HFF-Myc (cell line): ENCODE measurements at places on chromosomes 5 and 9.

GRCh38 chr5:148708854-148709253 lies 54.5 kb upstream of the HTR4 start:
- DNase-seq = no peak

DNA sequence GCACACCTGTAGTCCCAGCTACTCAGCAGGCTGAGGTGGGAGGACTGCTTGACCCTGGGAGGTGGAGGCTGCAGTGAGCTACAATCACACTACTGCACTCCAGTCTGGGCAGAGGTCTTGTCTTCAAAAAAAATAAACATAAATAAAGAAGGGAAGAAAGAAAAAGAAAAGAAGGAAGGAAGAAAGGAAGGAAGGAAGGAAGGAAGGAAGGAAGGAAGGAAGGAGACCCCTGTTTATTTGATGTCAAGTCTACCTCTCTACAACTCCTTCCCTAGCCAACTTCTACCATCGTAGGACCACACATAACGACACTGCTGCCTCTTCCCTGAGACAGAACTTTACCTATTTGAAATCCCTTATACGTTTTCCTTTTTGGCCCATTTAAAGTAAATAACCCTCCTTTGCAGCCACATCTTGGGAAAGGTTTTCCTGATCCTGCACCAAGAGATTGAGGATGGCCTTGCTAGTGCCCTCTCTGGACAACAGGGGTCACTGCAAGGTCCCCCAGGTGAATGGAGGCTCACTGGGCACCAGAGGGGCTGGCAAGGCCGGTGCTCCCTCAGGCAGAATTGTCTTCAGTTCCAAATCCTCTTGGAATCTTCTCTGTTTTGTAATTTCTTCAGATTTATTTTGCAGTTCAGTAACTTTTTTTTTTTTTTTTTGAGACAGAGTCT lies 10.5 kb downstream of the RPS14 start:
- DNase-seq = no peak

DNA sequence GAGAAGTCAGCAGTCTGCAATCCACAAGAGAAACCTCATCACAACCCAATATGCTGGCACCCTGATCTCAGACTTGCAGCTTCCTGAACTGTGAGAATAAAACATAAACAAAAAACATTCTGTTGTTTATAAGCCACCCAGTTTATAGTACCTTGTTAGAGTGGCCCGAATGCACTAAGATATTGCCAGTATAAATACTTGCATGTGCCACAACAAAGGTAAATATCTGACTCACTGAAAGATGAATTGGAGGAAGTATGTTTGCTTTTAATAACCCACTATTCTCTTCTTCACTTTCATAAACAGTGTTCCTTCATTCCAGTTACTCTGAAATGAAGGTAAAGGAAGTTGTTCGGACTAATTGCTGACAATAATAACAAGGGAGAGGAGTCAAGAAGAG lies 1163.4 kb upstream of the CDH6 start:
- DNase-seq = no peak

- no peak for DNase-seq
Observed at GRCh38 chr9:127496974-127497373, 45.7 kb downstream of the LRSAM1 start.

DNA sequence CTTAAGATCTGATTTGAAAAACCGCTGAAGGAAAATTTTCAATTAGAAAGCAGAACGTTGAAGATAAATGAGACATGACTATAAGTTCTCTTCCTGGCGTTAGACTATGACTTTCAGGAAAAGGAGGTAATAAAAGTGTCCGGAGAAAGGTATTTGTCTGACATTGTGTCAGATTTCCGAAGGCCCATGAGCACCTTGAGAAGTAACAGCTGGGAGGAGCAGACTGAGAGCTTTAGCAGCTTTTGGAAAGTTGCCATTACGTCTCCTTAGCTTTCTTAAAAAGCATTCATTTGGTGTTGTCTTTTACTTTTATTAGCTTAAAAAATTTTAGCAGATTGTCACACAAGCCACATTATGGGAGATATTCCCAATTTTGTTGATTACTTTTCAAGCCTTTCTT lies 363.5 kb downstream of the NDUFS4 start:
- no peak for DNase-seq

DNA sequence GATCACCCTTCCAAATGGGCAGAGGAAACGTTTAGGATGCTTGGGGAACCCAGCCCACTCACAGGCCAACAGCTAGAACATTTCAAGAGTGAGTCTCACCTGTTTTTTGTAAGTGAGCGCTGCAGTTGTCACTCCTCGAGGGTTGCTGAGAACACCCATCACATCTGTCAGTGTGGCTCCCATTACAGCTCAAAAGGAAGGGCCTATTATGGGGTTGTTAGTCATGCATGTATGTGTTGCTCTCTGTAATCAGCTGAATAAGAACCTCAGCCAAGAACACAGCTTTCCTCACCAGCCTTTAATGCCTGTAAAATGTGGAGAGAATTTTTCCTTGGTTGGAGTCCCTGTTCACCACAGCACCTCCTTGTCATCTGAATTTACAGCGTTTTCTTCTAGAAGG lies 196.3 kb upstream of the KLF4 start:
- no peak for DNase-seq

DNA sequence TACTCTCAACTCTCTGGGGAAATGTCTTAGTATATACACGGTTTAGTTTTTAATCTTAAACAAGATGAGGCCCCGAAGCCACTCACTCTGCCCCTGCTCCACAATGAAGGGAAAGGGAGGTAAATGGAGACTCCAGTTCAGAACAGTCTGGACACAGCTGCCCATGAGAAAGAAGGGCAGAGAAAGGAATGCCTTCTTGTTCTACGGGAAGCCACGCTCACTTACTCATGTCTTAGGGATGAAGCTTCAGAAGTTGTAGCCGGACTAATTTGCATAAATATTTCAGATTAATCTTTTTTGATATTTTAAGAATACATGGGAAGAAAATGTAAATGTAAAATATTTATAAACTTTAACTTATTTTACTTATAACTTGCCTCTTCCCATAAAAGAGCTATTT lies 94.0 kb downstream of the COL23A1 start:
- DNase-seq = no peak

DNA sequence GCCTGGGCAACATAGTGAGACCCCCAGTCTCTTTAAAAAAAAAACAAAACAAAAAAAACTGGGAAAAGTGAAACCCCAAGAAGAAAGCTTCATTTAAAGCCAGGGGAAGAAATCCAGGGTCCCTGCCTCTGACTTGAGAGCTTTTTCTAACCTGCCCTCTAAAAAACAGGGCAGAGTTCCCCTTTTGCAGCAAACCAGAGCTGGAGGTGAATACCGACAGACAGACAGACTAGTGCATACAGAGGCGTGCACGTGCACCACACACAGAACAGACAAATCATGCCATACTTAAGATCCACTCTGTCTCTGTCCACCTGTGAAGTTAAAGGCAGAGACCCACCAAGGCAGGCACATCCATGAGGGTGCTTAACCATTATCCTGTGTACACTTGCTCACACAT lies 11.7 kb upstream of the AQP3 start:
- DNase-seq = no peak

DNA sequence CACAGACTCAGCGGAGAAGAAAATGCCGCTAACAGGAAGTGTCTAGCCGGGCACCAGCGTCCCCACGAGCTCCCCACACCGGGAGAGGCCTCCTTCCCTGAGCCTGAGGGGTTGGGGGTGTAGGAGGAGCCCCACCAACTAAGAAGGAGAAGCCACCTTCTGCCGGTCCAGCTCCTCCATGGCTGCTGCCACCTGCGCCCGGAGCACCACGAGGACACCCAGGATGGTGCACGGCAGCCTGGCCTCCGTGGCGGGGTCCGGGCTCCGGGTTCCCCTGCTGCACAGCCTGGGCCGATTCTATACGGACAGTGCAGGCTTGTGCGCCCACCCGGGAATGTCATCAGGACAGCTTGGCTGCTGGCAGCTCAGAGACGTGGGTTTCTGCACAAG lies 297 bp downstream of the LCN8 start:
- DNase-seq = no peak

- no peak for DNase-seq
Observed at GRCh38 chr9:86022687-86023266, 76.6 kb downstream of the GOLM1 start.

DNA sequence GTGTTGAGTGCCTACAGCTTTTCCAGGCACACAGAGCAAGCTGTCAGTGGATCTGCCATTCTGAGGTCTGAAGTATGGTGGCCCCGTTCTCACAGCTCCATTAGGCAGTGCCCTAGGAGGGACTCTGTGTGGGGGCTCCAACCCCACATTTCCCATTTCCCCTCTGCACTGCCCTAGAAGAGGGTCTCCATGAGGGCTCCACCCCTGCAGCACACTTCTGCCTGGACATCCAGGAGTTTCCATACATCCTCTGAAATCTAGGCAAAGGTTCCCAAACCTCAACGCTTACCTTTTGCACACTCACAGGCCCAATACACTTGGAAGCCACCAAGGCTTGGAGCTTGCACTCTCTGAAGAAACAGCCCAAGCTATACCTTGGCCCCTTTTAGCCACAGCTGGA lies 131.3 kb downstream of the DEPDC1B start:
- DNase-seq = no peak

DNA sequence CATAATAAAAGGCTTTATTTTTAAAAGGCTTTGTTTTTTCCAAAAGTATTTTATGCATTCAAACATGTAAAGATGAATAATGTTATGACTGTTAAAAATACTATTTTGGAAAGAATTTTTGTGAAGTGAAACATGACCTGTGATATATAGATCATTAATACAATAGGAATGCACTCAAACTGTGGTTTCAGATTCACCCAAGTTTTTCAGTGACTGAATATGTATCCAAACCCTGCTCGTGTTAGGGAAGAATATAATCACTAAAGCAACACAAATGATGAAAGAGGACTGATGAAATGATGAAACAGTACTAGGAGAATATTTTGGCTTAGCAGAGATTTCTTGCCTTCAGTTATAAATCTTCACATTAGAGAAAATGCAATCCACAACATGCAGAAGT lies 278.0 kb downstream of the ADAMTS6 start:
- no peak for DNase-seq

DNA sequence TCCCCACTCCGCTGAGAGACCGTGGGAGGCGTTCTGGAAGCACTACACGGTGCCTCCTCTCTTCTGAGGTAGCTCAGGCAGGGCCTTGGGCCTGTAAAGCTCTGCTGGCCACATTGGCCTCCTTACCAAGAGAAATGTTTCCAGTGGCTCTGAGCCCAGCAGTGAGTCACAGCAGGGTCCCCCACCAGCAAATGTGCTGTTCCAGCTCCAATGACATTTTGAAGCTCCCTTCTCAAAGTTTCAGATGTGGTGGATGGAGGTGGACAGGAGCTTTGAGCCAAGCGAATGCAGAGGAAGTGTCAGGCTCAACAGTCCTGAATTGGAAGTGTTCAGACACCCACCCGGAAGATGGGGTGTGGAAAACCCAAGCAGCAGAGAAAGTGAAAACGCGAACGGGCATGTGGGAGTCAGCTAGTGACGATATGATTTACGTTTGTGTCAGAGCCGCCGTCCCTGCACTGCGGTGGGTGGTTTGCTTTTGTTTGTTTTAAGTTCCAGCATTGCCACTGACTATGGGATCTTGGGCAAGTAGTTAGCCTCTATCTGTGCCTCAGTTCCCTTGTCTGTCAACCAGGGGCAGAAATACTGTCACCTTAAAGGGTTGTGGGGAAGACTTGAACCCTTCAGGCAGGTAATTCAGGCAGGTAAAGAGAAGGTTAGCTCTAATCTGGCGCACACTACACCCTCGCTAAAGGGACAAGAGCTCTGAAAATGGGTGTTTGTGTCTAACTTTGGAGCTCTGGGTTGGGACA lies 38.2 kb downstream of the C5orf15 start:
- no peak for DNase-seq

GRCh38 chr5:139689631-139690063 lies 41.5 kb downstream of the CXXC5 start:
- no peak for DNase-seq

- no peak for DNase-seq
Observed at GRCh38 chr5:79567926-79568549, 44.2 kb upstream of the TENT2 start.

DNA sequence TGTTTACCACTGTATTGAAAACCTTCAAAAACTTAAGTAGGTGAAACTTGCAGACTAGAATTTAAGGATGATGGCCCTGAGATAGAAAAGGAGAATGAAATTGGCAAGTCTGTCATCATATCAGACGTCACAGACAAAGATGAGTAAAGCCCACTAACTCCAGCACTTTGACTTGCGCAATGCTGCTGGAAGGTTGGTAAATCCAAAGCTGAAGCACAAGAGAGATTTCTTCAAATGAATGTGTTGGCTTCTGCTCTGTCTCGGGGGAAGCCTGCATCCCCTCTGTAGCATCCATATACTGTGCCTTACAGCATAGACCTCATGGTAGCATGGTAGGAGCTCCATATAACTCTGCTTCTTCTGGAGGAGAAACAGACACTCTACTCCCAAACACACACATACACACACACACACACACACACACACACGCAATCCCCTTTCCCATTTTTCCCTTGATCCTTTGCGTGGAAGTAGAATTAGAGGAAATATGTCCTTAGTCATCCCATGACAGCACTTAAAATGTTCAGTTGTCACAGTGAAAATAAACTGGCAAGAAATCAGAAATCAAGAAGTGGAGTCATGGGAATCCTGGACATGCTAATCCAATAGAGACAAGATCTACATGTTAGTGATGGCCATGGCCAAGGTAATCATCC lies 241.5 kb downstream of the NR3C1 start:
- no peak for DNase-seq

DNA sequence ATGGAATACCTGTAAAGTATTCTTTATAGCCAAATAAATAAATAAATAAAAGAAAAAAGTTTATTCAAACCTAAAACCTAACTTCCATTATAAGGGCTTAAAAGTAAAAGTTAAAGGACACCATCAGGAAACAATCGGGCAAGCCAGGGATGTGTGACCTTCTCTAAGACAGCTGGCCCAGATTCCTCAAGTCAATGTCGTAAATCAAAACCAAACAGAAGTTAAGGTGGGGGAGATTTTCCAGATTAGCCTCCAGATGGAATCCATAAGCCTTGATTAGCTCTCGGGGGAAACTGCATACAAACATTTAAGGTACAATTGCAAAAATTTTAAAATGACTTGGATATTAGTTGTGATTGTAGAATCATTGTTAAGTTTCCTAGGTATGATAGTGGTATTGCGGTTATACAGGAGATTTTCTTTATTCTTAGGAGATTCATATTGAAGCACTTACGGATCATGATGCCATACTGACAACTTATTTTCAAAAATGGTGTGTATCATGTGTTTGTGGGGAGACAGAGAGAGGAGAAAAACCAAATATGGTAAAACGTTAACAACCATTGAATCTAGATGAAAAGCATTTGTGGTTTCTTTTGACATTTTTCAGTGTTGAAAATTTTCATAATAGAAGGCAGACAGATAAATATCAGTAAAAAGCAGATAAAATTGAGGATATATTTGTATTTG lies 21.5 kb upstream of the MGAT1 start:
- DNase-seq = no peak
